Endothelial cell (in vitro differentiated cells): ENCODE measurements at places on chromosomes 16 and 17.

GRCh38 chr17:74491626-74492025 lies 25.2 kb downstream of the CD300A start:
- no peak for DNase-seq

- no peak for DNase-seq
Measured at GRCh38 chr16:11619327-11619851, 32.7 kb upstream of the LITAF start.

DNA sequence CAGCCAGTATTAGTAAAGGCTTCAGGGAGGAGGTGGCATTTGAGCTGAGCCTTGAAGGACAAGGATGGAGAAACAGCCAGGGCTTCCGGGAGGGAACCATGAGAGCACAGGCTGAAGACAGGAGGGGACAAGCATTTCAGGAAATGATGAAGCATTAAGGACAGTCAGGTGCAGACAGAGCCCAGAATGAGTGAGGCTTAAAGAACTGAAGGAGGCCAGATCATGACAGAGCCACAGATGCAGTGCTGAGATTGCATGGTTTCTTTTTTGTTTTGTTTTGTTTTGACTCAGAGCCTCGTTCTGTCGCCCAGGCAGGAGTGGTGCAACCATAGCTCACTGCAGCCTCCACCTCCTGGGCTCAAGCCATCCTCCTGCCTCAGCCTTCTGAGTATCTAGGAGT lies 211.5 kb downstream of the SOX9 start:
- DNase-seq, result no peak

- no peak for DNase-seq
Measured at GRCh38 chr16:11384956-11385586, 39.8 kb downstream of the RMI2 start.
